ENCODE measurements at places on chromosomes 12 and 14. TPM values are rescaled to one million over a fixed set of nuclear protein-coding genes. Genes with fewer than 3 reads are reported as not detected.

Gene RBM23
- 99.1 TPM for total RNA-seq

Gene SCAF11
- total RNA-seq, result 201 TPM

Gene ANAPC5
- 219 TPM for total RNA-seq

Gene NRXN3
- 0.22 TPM for total RNA-seq

Gene TAS2R42
- not detected for total RNA-seq

Gene KRT79
- total RNA-seq, result not detected

Gene KRT3
- total RNA-seq, result not detected

Gene TAS2R9
- 0.13 TPM for total RNA-seq

Gene CLEC6A
- total RNA-seq, result not detected

Gene SOCS2
- 8.3 TPM for total RNA-seq

Gene C12orf50
- not detected for total RNA-seq

Gene OR11H6
- total RNA-seq, result not detected

Gene CIDEB
- total RNA-seq, result 2.7 TPM

Gene SERPINA1
- 0.13 TPM for total RNA-seq

Gene EPYC
- not detected for total RNA-seq

Gene RHOJ
- total RNA-seq, result 241 TPM

Gene LRRC9
- total RNA-seq, result not detected

Gene INHBC
- total RNA-seq, result not detected

Gene GPR84
- not detected for total RNA-seq

Gene ATXN3
- 37.3 TPM for total RNA-seq

Gene ASIC1
- 1.1 TPM for total RNA-seq

Gene ACSM4
- total RNA-seq, result not detected

Gene FAM222A
- 0.93 TPM for total RNA-seq

Gene STXBP6
- total RNA-seq, result not detected

Gene KRT6C
- not detected for total RNA-seq

Gene PARPBP
- total RNA-seq, result 34.8 TPM

Gene TMTC2
- 5.5 TPM for total RNA-seq

Gene CCDC177
- total RNA-seq, result not detected

Gene PPM1H
- total RNA-seq, result 2.0 TPM

Gene PLCZ1
- total RNA-seq, result 0.27 TPM
